ENCODE measurements at places on chromosomes 5 and 9. TPM values are rescaled to one million over a fixed set of nuclear protein-coding genes. Genes with fewer than 3 reads are reported as not detected.

Gene SUSD3
- 5.8 TPM for total RNA-seq

Gene FBXL7
- total RNA-seq, result 1.9 TPM

Gene IL3
- total RNA-seq, result not detected

Gene ARID3C
- not detected for total RNA-seq

Gene FGF10
- not detected for total RNA-seq

Gene GABRP
- total RNA-seq, result 13.5 TPM

Gene ADRA1B
- not detected for total RNA-seq

Gene SPACA9
- total RNA-seq, result 6.2 TPM

Gene IFNB1
- total RNA-seq, result not detected

Gene SCGB3A1
- 2.1 TPM for total RNA-seq

Gene RORB
- 0.13 TPM for total RNA-seq

Gene CAMK2A
- not detected for total RNA-seq

Gene PHF2
- total RNA-seq, result 22.6 TPM

Gene PCDHB6
- total RNA-seq, result not detected

Gene SLC34A3
- 1.7 TPM for total RNA-seq

Gene PCDHB4
- 2.3 TPM for total RNA-seq

Gene HAVCR2
- total RNA-seq, result 4.5 TPM

Gene CTXN3
- total RNA-seq, result not detected

Gene C5orf52
- not detected for total RNA-seq

Gene OLFML2A
- total RNA-seq, result 9.0 TPM

Gene PKD2L2
- total RNA-seq, result not detected

Gene CER1
- total RNA-seq, result not detected

Gene PRRX2
- total RNA-seq, result 0.82 TPM

Gene MARCOL
- not detected for total RNA-seq

Gene PDE8B
- total RNA-seq, result not detected

Gene HBEGF
- total RNA-seq, result 72.4 TPM

Gene VCAN
- total RNA-seq, result 6.7 TPM
